ENCODE measurements at places on chromosomes 7 and 10. TPM values are rescaled to one million over a fixed set of nuclear protein-coding genes. Genes with fewer than 3 reads are reported as not detected.

HPS1 gene
- polyA plus RNA-seq: 31.3 TPM

- DNase-seq: no peak
Measured at GRCh38 chr7:10475940-10476641, 497.6 kb upstream of the PHF14 start.

GRCh38 chr7:1650363-1651030 is 19.6 kb upstream of the ELFN1 start:
- DNase-seq: no peak

- no peak for DNase-seq
Measured at GRCh38 chr7:55065079-55065478, 46.3 kb downstream of the EGFR start.

CFAP70 gene
- 12.2 TPM for polyA plus RNA-seq

PARD3 gene
- 70.9 TPM for polyA plus RNA-seq

DNA sequence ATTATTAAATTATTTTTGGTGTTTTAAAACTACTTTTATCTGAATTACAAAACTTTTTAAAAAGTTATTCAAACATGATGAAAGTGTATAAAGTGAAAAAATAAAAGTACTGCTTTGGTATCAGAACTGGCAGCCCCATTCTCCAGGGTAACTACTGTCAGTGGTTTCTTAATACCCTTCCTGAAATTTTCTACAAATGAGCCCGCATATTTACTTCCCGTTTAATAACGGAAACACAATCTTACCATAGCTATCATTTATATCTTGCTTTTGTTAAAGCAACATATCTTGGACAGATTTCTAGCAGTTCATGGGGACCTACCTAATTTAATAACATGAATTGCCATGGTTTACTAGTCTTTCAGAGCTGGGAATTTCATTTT is 249.9 kb downstream of the RNLS start:
- DNase-seq: no peak

GRCh38 chr7:15853832-15854470 is 167.5 kb upstream of the MEOX2 start:
- DNase-seq: no peak

GRCh38 chr10:90327611-90328010 is 530.2 kb downstream of the HTR7 start:
- DNase-seq: no peak

DYDC2 gene
- 1.5 TPM for polyA plus RNA-seq

DNA sequence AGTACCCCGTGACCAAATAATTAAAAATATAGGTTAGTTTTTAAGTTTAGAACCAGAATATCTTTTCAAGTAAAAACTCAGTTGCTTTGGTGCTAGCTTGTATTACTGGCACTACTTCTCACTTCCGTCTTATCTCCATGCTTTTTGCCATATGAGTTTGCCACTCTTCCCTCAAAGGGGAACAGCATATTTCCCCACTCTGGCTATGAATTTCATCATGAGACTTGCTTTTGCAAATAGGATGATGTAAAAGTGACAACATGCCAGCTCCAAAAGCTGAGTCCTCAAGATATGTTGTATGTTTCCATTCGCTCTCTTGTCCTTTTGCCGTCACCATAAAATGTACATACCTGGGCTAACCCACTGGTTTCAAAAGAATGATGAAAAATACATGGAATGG is 178.1 kb upstream of the SEMA3A start:
- DNase-seq: no peak

DNA sequence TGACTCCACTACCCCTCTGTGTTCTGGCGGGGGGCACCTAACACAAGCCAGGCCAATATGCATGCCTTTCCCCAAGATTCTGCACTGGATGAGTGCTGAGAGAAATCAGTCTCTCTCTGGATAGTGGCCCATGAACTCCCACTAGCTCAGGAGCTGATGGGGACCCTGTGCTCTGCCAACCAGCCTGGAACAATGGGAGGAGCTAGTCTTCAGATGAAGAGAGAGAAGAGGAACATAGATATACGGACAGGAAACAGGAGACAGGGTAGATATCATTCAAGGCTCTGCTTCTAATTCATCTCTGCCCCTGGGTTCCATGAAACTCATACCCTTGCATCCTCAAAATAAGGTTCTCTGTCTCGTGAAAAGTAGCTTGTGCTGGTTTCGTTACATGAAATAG is 27.9 kb upstream of the PLXNA4 start:
- no peak for DNase-seq

- DNase-seq: no peak
Measured at GRCh38 chr10:30041196-30042105, 17.9 kb downstream of the JCAD start.

GRCh38 chr10:128971374-128972035 is 495.5 kb upstream of the MGMT start:
- DNase-seq: no peak

GRCh38 chr10:131195558-131196159 is 115.9 kb downstream of the TCERG1L start:
- DNase-seq: no peak

SVIL gene
- polyA plus RNA-seq: 42.2 TPM

- no peak for DNase-seq
Measured at GRCh38 chr7:127581716-127582115, 3.7 kb downstream of the GCC1 start.

ARHGEF5 gene
- polyA plus RNA-seq: 19.3 TPM

- DNase-seq: no peak
Measured at GRCh38 chr7:112622159-112622715, 141.4 kb downstream of the LSMEM1 start.

SLC13A1 gene
- polyA plus RNA-seq: 18.8 TPM

- no peak for DNase-seq
Measured at GRCh38 chr7:30771880-30772425, 736 bp downstream of the MINDY4 start.

GRCh38 chr7:154699417-154699816 is 303.5 kb downstream of the PAXIP1 start:
- no peak for DNase-seq

DNA sequence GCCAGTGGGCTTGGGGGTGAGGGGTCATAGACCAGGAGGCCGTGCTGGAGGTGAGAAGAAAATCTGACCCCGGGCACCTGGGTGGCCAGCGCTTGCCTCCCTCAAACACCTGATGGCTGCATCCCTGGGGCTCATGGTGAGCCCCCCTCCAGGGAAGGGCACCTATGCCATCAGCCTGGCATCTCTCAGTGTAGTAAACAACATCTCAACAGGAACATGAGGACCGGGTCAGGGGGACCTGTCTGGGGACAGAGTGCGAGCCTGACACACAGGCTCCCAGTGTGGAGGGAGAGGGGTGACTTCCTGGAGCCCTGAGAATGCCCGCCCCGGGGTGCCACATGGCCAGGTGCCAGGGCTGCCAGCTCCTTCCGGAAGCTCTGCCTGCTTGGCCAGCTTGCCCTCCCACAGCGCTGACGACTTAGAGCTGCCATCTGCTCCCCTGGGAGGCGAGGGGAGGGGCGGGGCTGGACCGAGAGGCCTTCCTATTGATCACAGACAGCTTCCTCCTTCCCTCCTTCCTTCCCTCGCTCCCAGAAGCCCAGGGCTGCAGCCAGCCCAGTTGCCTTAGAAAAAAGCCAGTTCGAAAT is 12.3 kb downstream of the STX1A start:
- DNase-seq: no peak

DNA sequence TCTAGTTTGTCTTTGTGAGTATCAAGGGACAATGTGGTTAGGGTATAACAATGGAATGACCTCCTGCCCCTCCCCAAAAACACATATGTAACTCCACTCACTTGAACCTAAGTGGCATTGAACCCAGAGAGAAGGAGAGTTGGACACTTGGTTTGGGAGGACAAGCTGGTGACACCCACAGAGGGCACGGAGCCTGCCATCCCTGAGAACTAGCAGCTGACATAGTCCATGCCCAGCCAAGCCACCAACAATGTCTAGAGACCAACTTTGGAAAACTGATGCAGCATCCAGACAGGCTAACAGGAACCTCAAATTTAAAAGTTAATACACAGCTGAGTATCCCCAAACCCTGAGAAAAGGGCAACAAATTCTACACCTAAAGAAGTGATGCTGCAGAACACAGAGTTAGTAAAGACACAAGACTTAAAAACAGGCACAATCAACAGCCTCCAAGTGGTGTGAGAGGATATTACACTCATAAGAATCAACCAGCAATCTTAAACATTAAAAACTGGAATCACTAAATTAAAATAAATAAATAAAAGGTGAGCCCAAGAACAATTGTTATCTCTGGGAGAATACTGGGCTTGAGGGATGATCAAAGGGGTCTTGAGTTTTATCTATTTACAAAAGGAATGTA is 27.2 kb downstream of the NUDCD3 start:
- DNase-seq: no peak

- no peak for DNase-seq
Measured at GRCh38 chr10:11157292-11158076, 139.8 kb downstream of the CELF2 start.

KCNIP2 gene
- 4.4 TPM for polyA plus RNA-seq

GRCh38 chr7:141847996-141848395 is 6.7 kb upstream of the PRSS37 start:
- DNase-seq: no peak

DNA sequence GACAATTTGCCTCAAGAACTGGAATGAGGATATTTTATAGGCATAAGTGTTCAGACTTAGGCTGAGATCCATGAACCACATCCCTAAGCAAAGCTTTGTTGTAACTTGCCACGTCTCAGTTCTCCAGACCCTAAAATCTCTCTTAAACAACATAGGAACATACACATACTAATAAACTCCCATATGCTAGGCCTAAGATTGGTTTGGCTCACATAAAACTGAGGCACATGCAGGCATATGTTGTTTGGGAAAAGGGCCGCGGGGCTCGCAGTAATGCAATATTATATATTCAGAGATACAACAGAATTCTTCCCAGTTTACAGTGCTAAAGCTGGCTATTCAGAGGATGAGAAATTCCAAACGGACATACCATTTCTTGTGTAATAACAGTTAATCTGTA is 61.0 kb downstream of the DOCK4 start:
- DNase-seq: no peak

ARHGAP22 gene
- polyA plus RNA-seq: 1.1 TPM

- no peak for DNase-seq
Measured at GRCh38 chr10:13709931-13710650, 123.3 kb downstream of the PRPF18 start.

DNA sequence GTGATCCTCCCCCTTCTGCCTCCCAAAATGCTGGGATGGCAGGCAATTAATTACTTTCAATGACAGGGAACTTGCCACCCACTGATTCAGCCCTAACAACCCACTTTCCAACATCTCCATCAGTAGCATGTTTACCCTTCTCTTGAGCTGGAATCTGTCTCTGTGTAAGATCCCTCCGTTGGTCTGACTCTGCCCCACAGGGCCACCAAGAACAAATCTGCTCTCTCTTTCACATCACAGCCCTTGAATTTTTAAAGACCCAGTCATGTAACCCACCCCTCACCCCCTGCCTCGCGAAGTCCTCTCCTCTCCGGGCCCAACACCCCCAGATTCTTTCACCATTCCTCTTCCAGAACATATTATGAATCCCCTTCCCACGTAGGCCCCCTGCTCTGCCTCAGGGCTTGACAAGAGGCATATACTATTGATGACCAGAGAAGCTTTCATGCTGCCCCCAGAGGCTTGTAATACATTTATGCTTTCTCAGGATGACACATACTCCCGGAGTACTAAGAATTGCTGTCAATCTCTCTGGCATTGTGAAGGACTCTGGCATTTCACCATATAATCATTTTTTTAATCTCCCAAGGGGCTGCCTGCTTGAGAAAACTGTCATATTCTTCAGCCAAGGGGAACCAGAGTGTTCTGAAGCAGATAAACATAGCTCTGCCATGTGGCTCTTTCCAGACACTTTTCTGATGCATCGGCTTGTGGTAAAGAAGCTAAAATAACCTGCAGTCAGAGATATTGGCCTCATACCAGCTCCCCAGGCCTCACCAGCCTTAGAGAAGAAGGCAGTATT is 179.2 kb upstream of the AUTS2 start:
- no peak for DNase-seq

GRCh38 chr7:4147926-4148620 is 534.0 kb upstream of the FOXK1 start:
- DNase-seq: no peak

- DNase-seq: no peak
Measured at GRCh38 chr7:95092324-95092723, 184.9 kb downstream of the PPP1R9A start.

GRCh38 chr7:149027055-149027454 is 1.2 kb downstream of the PDIA4 start:
- DNase-seq: no peak

- DNase-seq: no peak
Measured at GRCh38 chr7:91826377-91826776, 54.1 kb downstream of the MTERF1 start.

KLLN gene
- 1.3 TPM for polyA plus RNA-seq

SPDYE6 gene
- polyA plus RNA-seq: 1.2 TPM

DNA sequence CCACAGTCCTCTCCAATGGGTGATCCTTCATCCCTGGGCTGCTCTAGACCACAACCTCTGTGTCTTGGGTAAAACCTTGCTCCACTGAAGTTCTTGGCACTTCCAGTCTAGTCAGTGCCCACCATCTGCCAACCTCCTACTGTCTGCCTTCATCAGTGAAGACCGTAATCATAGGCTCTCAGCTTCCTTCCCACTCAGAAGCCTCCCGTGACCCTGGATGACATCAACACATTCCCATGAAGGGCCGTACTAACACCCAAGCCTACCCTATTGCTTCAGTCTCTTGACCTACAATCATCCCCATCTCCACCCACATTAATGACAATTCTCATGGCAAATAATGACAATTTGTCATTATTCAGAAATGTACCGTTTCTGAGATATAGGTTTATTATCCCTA is 27.6 kb upstream of the GARS1 start:
- DNase-seq: no peak

FAM25A gene
- polyA plus RNA-seq: not detected

LIPF gene
- polyA plus RNA-seq: 0.42 TPM

DNA sequence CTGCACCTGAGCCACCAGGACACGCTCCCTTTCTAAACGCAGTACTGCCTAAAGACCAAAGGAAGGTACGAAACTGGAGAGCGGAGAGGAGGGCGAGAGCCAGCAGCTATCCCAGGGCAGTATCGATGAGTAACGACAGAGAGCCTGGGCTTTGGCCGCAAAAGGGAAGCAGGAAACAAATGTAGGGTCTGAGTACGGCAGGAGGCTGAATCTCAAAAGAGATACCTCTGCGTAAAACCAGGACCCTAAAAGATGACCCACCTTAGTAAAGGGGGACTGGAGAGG is 20.4 kb downstream of the PARP12 start:
- no peak for DNase-seq

GRCh38 chr10:2556883-2557282 is 510.5 kb upstream of the PFKP start:
- no peak for DNase-seq

DNA sequence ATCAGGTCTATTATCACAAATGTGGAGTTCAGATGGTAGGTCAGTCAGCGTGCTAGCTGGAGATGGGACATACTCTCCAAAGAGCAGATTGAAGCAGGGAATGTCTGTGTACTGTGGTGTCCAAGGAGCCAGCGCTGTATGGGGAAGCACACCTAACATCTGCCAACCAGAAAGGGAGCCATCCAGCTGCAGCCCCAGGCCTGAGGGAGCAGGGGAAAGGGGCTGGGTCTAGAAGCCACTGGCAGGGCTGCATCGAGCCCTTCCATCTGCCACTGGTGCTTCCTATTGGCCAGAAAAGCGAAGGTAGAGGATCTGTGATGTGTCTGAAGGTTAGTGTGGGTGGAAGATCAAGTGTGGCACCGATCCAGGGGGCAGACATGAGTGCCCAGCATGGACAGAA is 8.0 kb upstream of the RAMP3 start:
- DNase-seq: no peak

MACC1 gene
- 11.2 TPM for polyA plus RNA-seq

GRCh38 chr10:12238821-12239220 is 42.8 kb downstream of the CDC123 start:
- DNase-seq: no peak

ZNF107 gene
- 13.0 TPM for polyA plus RNA-seq

CSGALNACT2 gene
- polyA plus RNA-seq: 21.9 TPM
